ENCODE measurements at places on chromosomes 1 and 21. TPM values are rescaled to one million over a fixed set of nuclear protein-coding genes. Genes with fewer than 3 reads are reported as not detected.

FOXD2 gene
- not detected for total RNA-seq

EPB41 gene
- total RNA-seq: 22.1 TPM

PTPRF gene
- 58.5 TPM for total RNA-seq

ODF2L gene
- total RNA-seq: 52.4 TPM

MCOLN2 gene
- not detected for total RNA-seq

GLIS1 gene
- not detected for total RNA-seq

RAD54L gene
- 8.4 TPM for total RNA-seq

HCRTR1 gene
- total RNA-seq: under 0.01 TPM

FBXO2 gene
- total RNA-seq: 0.32 TPM

PLA2G2D gene
- total RNA-seq: not detected

SAMD13 gene
- 3.6 TPM for total RNA-seq

ITLN2 gene
- not detected for total RNA-seq

TRMT13 gene
- total RNA-seq: 8.8 TPM

MAP10 gene
- total RNA-seq: 1.4 TPM

CEP170 gene
- 157 TPM for total RNA-seq

PLA2G5 gene
- 0.46 TPM for total RNA-seq

OR6K3 gene
- not detected for total RNA-seq

RGS13 gene
- not detected for total RNA-seq

ITGB3BP gene
- total RNA-seq: 29.0 TPM

TMEM200B gene
- 0.65 TPM for total RNA-seq

RBM8A gene
- 222 TPM for total RNA-seq

S100A7A gene
- not detected for total RNA-seq

NEGR1 gene
- 3.8 TPM for total RNA-seq

TNFRSF1B gene
- total RNA-seq: 20.8 TPM
